ENCODE measurements at places on chromosomes 1 and 21.

DNA sequence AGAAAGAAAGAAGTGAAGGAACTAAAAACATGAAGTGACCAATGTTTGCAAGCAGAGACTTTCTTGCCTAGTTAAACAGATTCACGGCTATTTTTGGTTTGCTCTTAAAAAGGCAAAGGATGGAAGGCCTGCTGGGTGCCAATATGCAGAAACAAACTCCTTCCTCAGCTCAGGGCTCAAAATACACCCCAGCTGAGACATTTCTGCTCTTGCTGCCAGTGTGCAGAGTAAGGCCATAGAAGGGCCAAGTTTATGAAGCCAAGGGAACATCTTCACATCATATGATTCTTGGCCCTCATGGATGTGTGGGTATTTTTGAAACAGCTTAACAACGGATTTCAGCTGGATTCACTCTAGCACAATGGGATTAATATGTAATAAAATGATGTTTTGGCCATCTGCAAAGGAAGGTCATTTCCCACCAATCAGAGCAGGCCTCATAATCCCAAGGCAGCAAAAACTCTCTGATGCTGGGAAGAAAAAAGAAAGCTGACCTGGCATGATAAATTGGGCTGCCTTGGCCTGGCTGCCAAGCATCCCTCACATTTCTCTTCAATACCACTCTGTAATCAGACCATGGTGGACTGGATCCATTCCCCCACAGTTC is 70.7 kb downstream of the CAPZB start:
- DNase-seq = no peak

DNA sequence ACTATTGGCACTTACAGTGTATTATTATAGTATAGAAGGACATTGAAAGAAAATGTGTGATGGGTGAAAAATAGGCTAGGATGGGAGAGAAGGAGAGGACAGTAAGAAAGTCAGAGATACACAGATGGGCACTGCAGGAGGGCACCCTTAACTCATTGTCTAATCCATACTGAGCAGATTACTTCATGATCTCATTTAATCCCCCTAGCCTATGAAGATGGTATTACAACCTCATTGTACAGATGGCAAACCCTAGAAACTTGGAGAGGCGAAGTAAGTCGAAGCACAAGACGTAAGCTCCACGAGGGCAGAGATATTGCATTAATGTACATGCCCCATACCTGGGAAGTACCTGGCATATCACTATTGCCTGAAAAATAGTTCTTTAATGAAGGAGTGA is 346.9 kb upstream of the DAB1 start:
- DNase-seq = no peak

- peak; percentile 33 for DNase-seq
These were observed 777 bp downstream of the AZIN2 start for GRCh38 chr1:33081554-33082305.

DNA sequence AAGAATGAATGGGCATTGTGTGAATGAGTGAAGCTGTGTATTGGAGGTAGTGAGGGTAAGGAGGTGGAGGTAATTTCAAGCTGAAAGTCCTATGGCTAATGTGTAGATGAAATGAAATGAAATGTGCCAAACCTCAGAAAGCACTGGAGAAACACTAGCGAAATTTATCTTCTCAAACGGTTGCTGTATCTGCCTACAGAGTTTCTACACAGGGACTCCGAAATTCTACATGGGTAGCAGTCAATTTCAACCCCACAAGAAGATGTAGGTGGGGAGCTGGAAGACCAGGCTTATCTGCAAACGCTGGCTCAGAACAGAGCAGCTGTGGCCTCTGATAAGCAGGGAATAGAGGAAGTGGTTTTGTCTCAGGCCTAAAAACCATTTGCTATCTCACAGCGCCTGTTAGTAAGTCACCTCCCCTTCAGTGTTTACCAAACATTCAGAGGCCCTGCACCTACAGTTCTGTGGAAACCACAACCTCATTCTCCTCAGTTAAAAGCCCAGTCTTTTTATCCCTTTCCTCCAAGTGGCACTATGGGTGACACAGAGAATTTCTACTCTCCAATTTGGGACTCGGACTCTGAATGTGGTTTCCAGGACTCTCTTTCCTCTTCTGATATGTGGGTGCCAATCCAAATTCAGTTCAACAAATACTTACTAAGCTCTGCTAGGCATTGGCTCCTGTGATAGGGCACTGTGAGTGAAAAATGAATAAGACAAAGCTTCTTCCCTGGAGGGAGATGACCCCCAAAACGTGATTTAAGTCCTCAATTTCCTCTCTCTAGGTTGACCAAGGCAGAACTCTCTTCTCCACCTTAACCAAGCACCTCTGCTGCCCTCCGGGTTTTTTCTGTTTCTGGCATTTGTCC is 17.2 kb upstream of the SLAMF6 start:
- DNase-seq = no peak

DNA sequence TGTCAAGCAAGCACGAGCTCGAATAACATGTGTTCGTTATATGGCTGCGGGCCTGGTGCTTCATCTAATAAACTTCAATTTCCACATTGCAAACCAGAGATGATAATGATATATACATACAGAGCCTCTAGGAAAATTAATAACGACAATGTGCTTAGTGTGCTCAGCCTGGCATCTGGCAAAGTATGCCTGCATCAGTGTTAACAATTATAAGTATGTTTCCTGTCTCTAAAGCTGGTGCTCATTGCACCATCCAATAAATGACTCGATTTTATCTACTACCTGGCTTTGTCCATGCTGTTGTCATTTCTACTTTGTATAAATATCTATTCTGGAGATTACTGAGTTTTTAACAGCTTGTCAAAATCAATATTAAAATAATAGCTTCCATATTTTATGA is 1402.6 kb downstream of the MRPL39 start:
- DNase-seq = no peak

- DNase-seq = peak; percentile 89
These were observed 150.1 kb downstream of the PLXNA2 start for GRCh38 chr1:208093754-208094719.

GRCh38 chr21:45253633-45254459 is 33.8 kb downstream of the POFUT2 start:
- no peak for DNase-seq

- no peak for DNase-seq
These were observed 34.0 kb upstream of the EDN2 start for GRCh38 chr1:41518471-41518870.

DNA sequence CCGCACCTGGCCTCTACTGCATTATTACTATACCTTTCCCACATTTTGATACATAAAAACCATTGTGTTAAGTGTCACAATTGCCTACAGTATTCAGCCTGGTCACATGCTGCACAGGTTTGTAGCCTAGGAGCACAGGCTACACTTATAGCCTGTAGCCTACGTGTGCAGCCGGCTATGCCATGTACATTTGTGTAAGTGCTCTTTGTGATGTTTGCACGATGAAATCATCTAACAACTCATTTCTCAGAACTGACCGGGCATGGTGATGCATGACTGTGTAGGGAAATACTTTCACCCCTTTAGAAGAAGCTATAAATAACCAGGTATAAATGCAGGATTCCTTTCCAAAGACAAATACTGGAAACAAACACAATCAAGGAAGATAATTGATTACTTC is 12.1 kb downstream of the ERG start:
- no peak for DNase-seq

- DNase-seq = no peak
These were observed 1.8 kb downstream of the DISC1 start for GRCh38 chr1:231628207-231628876.

GRCh38 chr1:239429163-239429562 is 42.8 kb downstream of the CHRM3 start:
- DNase-seq = no peak

DNA sequence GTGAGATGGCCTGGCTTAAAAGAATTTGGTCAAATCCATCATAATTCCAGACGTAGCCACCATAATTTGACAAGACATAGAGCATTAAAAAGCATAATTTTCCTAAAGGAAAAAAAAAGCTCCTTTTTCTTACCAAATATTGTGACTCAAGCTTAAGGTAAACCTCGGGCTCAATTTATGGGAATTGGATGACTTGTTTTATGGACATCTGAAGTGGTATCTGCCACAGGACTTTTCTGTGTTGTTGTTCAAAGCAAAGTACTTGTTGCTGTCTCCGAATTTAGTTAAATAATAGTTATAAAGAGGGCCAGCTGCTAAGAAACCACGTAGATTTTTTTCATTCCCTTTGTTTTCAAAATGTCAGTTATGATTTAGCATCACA is 1.1 kb downstream of the MPZL1 start:
- DNase-seq = no peak

GRCh38 chr1:79629414-79629813 is 622.9 kb upstream of the ADGRL4 start:
- DNase-seq = no peak

DNA sequence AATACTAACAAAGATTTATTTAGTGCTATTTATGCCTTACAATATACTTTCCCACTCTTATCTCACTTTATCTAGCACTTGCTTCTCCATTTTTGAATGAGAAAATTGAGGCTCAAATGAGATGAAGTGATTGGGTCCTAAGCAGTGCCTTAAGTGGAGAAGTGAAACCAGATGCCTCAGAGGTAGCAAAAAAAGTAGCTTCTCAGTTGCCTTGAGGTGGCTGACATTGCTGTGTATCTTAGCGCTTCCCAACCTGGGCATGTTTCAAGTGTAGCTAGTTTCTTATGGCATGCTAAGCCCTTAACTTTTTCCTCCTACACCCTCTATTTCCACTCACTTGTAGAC is 390.4 kb downstream of the OMA1 start:
- DNase-seq = no peak

- no peak for DNase-seq
These were observed 39.0 kb downstream of the TTLL7 start for GRCh38 chr1:83959824-83960498.

DNA sequence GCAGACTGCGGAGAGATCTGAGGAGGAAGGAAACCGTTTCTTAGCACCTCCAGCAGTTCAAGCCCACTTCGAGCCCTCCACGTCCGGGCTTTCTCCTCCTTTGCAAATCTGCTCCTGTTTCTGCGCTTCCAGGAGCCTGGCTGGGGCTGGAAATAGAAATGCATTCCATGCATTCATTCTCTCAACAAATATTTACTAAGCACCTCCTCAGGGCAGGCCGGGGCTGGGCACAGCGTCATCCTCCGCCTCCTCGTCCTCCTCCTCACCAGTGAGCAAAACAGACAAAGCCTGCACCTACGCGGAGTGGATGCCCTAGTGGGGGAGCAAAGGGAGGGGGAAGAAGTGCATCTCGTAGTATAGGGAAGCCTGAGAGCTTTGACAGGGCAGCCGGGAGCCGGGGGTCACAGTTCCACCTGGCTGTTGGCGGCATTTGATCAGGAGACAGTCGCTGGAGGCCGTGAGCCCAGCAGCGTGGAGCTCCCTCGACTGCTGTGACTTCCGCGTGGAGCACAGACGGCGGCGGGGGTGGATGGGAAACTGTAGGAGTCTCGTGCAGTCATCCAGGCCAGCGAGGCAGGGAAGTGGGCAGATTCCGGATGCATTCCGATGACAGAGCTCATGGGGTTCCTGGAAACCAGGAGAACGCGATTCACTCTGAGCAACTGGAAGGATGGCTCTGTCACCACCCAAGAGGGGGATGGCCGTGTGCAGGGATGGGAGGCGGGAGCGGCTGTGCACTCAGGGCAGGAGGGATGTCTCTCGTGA is 93.5 kb downstream of the SIK1 start:
- DNase-seq = peak; percentile 35

- DNase-seq = no peak
These were observed 2.1 kb downstream of the PLD5 start for GRCh38 chr1:242522304-242522945.

DNA sequence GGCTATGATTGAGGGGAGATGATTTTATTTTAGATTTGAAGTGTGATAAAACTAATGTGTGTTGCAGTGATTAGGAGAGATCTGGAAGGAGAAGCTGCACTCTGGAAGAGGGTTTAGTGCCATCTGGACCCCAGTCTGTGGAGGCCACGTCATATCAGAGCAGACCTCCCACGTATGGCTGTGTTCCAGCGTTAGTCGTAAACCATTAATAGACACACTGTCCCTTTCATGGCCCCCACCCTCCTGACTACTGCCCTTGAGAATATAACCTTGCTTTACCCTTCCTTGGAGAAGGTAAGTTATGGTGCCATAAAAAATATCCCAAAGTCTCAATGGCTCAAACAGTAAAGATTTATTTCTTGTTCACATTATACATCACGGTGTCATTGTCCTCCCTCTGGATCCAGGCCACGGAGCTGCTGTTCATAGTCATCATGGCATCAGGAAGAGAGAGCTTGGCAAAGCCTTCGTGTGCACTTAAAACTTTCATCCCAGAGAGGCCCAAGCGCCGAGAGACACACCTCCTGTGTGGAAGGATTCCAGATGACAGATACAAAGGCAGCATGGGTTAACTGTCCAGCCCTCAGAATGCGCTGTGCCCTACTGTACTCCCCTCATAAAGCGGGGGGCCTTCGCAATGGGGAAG is 33.2 kb downstream of the RHOU start:
- DNase-seq = no peak

GRCh38 chr1:17251701-17252376 is 2.9 kb downstream of the PADI3 start:
- no peak for DNase-seq

- DNase-seq = no peak
These were observed 33.6 kb downstream of the NUAK2 start for GRCh38 chr1:205287767-205288559.

- DNase-seq = no peak
These were observed 30.9 kb downstream of the PRDM2 start for GRCh38 chr1:13730751-13731482.

GRCh38 chr21:45087022-45087823 is 12.8 kb downstream of the ADARB1 start:
- DNase-seq = no peak

- DNase-seq = no peak
These were observed 738 bp downstream of the GNPAT start for GRCh38 chr1:231241750-231242149.

DNA sequence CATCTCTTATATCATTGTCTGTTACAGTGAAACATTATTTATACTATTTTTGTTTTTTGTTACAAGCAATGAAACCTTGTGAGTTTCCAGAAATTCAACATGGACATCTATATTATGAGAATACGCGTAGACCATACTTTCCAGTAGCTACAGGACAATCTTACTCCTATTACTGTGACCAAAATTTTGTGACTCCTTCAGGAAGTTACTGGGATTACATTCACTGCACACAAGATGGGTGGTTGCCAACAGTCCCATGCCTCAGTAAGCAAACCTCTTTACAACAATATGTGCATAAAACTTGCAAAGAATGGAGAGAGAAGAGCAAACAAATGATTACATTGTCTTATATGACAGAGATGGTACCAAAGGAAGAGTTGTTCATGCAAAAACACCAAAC is 22.4 kb downstream of the CFHR4 start:
- no peak for DNase-seq

DNA sequence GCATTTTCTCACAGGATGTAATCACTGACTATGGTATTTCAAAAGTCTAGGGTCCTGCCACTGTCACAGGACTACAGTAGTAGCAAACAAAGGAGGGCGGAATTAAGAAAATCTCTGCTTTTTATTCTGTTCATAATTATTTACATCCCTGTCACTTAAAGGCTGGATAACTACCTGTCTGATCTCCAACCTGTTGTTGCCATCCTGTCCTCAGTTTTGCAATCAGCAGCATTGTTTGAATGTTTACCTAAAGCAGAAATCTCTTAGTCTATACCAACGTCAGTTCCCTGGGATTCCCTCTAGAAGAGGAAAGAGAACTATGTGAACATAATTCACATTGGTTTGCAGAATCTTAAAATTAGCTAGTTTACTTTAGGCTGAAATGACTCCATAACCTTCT is 218.5 kb downstream of the PBX1 start:
- DNase-seq = no peak

Data from WTC11 (cell line).